NCI-H1417 treated with DMSO at 0.1 percent for 48 hours (cell line): ENCODE measurements at places on chromosomes 16 and 17.

- no peak for DNase-seq
Measured at GRCh38 chr17:41486809-41487530, 2.7 kb downstream of the KRT36 start.

- no peak for DNase-seq
Measured at GRCh38 chr16:67847064-67847861, at the start of gene CENPT. CENPT (minus strand) TSS chr16:67847693; CDS start chr16:67833859, 13,834 bp downstream.

GRCh38 chr17:58344047-58344790, 7.8 kb downstream of the SUPT4H1 start:
- DNase-seq, result no peak

GRCh38 chr17:27296428-27296979, 2.6 kb downstream of the WSB1 start:
- DNase-seq, result no peak

DNA sequence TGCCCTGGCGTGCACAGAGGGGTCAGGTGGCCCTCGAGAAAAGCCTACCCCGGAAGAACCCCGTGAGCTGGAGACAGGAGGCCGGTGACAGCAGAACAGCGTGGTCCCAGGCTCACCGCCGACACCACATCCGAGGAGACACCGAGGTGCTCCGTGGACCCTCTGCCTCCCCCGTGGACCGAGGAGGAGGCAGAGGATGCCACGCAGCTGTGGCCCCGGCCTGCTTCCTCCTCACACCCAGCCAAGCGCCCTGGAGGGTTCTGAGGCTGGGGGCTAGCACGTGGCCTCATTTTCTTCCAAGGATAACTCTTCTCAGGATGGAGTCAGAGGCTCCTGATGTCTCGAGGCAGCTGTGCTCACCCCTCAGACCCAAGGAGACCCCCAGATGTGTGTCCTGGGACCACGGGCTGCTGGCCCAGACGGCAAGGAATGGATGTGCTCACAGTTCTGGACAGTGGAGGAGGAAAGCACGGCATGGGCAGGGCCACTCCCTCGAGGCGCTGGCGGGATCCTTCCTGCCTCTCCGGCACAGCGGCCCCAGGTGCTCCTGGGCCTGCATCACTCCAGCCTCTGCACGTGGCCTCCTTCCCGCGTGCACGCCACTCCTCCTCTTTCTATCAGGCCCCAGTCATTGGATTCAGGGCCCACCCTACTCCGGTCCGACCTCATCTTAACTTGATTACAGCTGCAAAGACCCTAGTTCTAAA, 4.4 kb upstream of the PVALEF start:
- DNase-seq, result no peak

DNA sequence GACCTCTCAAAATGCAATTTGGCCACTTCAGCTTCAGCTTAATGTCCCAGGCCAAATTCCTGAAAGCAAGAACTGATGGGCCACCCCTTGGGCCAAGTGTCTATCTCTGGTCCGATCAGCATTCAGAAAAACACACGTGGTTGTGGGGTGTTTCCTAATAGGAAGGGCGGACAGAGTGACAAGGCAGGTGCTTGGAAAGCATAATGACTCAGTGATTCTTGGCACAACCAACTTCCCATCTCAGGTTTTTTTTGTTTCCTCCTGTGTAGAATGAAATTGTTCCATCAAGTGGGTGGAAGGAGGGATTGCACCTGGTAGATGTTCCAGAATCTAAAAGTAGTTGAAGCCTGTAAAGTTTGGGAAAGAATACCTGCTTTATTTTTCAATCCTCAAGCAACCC, 155.6 kb downstream of the HS3ST2 start:
- DNase-seq, result no peak
